Forelimb muscle (tissue), 1 donor: ENCODE measurements at places on chromosomes 1 and 21.

GRCh38 chr1:189866606-189867005 is 611.1 kb downstream of the BRINP3 start:
- peak; percentile 24 for DNase-seq

GRCh38 chr1:22383526-22384294 is 67.9 kb upstream of the ZBTB40 start:
- DNase-seq = no peak

- no peak for DNase-seq
Observed at GRCh38 chr1:54110996-54111395, 41.8 kb downstream of the CDCP2 start.

DNA sequence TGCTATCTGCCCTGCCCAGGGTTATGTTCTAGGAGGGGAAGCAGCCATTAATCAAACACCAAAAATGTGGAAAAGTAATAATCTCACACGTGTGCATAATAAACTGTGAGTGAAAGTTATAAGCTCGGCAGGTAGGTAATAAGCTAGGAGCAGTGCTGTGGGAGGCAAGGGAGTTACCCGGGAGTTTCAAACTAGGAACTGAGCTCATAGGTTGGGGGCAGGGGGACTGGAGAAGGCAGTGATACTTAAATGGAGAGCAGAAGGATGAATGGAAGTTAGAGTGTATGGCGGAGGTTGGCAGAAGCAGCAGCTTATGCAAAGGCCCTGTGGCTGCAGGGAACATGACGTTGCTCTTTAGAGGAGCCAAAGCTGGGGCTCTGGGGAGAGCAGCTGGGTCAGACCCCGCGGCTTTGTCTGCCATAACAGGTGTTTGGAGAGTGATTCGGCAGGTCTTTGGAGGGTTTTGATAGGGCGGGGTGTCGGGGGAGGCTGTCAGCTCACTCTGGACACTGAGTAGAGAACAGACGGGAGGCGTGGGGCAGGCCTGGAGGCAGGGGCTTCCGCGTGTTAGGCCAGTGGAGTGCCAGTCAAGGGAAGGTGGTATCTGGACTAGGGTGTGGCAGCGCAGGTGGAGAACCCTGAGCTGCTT is 20.0 kb downstream of the PTPRF start:
- no peak for DNase-seq

GRCh38 chr1:34163792-34164731 is 968 bp downstream of the CSMD2 start:
- DNase-seq = no peak

GRCh38 chr1:173414539-173415226 is 62.5 kb upstream of the PRDX6 start:
- DNase-seq = no peak

DNA sequence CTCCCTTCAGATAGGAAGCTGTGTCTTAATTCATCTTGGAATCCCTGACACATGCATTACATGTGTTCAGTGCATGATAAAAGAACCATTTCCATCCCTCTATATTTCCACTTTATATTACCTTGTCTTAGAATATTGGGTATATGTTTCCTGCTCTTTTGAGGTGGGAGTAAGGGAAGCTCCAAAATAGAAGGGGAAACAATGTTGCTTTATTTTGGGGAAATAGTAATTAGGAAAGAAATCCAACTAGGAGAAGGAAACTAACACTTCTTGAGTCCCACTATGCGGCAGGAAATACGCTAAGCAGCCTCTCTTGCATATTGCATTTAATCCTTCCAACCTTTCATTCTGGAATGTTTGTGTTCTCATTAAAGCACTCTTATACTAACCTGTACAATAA is 89.4 kb upstream of the VAV3 start:
- no peak for DNase-seq

DNA sequence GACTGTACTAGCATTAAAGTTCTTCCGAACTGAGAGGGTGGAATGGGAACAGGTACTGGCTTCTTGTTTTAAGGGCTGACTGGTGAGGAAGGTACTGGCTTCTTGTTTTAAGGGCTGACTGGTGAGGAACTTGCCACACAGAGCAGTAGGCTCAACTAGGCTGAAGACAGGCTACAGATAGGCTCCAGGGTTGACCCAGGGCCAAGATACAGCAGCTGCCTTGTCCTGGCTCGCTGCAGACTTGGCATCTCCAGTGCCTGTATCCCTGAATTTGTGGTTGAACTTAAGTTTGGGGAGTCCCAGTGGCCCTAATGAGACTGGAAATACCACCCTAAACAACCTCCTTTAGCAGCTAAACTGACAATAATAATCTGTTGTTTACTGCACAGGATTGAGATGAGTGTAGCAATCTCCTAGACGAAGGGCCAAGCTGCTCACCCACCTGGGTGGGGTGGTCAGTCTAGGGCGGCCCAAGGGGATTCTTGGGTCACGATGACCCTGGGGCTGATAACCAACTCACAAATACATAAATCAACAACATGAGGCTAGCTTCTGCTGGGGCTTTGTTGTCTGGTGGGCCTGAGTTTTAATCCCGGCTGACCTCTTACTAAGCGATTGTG is 227.1 kb downstream of the DISC1 start:
- DNase-seq = no peak

DNA sequence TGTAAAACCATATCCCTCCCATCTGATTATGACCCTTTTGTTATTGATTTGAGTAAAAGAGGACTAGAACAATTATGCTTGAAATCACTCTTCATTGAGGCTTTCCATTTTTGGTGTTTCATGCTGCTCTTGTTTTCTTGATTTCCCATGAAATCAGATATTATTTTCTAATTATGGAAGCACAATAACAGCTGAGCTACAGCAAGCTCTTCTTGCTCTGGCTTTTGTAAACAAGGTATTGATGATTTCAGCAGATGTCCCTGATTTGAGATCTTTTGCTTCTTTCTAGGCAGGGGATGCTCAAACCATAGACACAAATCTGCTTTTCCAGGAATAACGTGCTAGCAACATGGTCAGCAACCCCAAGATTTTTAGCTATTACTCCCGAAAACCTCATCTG is 607.8 kb downstream of the NCAM2 start:
- peak; percentile 52 for DNase-seq

DNA sequence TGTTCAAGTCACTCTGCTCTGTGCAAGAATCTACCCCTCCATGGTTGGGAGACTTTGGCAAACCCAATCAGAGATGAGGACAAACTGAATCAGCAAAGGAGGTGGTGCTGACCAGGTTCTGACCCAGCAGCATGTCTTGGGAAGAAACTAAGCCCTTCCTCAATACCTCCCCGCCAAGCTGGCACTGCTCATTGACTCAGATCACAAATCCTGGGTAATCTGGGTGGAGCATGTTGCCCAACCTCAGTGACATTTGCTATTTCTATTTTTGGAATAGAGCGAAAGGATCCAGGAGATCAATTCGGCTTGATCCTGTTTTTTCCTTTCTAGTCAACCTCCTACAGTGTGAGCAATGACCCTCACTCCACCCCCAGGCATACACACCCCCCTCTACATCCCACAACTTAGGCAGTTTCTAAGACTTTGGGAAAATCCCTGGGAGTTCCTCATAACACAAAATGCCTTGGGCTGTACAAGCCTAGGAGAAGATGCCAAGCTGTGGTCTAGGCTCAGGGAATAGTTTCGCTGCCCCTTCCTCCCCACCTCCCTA is 166.8 kb upstream of the KCNJ6 start:
- no peak for DNase-seq

- DNase-seq = no peak
Observed at GRCh38 chr1:51330331-51331201, at the start of gene TTC39A. TTC39A (minus strand) TSS chr1:51330562; CDS start chr1:51330477, 85 bp downstream.
